Spleen (tissue), 13 donors: ENCODE measurements at places on chromosomes 5 and 9. TPM values are rescaled to one million over a fixed set of nuclear protein-coding genes. Genes with fewer than 3 reads are reported as not detected.

The TMEM171 gene
- total RNA-seq, result 38.0 TPM

- peaks cover 12% of the 10 kb centered on the region for H3K36me3 ChIP-seq
- H3K27ac ChIP-seq, result peak overlapping the region; percentile 69
- no peak overlapping the region for H3K4me3 ChIP-seq
- no peaks in the 10 kb centered on the region for H3K27me3 ChIP-seq
- peaks cover 19% of the 10 kb centered on the region for H3K4me1 ChIP-seq
- DNase-seq, result no peak
Observed at GRCh38 chr5:80193401-80193800, 62.4 kb downstream of the SERINC5 start.

- H3K36me3 ChIP-seq, result no peaks in the 10 kb centered on the region
- H3K27me3 ChIP-seq, result no peaks in the 10 kb centered on the region
- no peak for DNase-seq
- no peak overlapping the region for H3K27ac ChIP-seq
- H3K4me1 ChIP-seq, result no peaks in the 10 kb centered on the region
Observed at GRCh38 chr9:90680534-90680933, 37.9 kb upstream of the DIRAS2 start.

- H3K27me3 ChIP-seq, result no peaks in the 10 kb centered on the region
- H3K4me1 ChIP-seq, result no peaks in the 10 kb centered on the region
- H3K4me3 ChIP-seq, result no peak overlapping the region
- no peak overlapping the region for H3K27ac ChIP-seq
- DNase-seq, result no peak
- no peaks in the 10 kb centered on the region for H3K36me3 ChIP-seq
Observed at GRCh38 chr9:89592963-89593726, 11.7 kb upstream of the GADD45G start.

- no peak for DNase-seq
- peak overlapping the region; percentile 23 for H3K4me3 ChIP-seq
- H3K4me1 ChIP-seq, result peaks cover 15% of the 10 kb centered on the region
- no peaks in the 10 kb centered on the region for H3K36me3 ChIP-seq
Observed at GRCh38 chr5:151683986-151684588, 2.6 kb downstream of the SPARC start.

DNA sequence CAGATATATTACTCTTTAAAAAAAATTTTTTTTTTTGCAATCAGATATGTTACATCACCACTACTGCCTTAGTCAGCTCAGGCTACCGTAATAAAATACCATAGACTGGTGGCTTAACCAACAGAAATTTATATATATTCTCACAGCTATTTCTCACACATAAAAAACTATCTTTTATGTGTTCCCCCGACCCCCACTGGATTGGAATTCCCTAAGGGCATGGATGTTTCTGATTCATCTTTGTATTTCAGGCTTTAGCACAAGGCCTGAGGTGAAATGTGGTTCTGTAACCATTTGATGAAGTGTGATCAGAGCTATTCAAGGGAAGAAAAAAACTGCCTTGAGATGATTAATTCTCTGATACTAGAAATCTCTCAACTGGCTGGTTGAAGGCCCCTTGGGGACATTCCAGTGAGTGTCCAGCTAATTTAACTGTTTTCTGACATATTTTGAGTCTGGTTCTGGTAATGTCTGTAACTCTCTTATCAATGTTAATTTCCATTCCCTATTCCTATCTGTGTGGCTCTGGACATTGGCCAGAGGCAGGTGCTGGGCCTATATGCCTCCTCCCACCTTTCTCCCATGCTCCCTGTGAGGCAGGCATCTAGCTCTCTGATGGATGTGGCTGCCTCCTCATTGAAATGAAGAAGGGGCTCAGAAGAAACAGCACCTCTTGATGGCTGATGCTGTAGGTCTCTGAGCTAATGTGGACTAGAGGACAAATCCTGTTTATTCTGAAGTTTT lies 2.5 kb downstream of the CD14 start:
- H3K27me3 ChIP-seq, result peaks cover 6% of the 10 kb centered on the region
- H3K36me3 ChIP-seq, result no peaks in the 10 kb centered on the region
- no peak for DNase-seq

- no peaks in the 10 kb centered on the region for H3K36me3 ChIP-seq
- H3K27me3 ChIP-seq, result no peaks in the 10 kb centered on the region
- H3K4me1 ChIP-seq, result peaks cover 20% of the 10 kb centered on the region
- no peak overlapping the region for H3K27ac ChIP-seq
- no peak overlapping the region for H3K4me3 ChIP-seq
- DNase-seq, result no peak
Observed at GRCh38 chr9:122096620-122097415, 3.7 kb upstream of the TTLL11 start.

DNA sequence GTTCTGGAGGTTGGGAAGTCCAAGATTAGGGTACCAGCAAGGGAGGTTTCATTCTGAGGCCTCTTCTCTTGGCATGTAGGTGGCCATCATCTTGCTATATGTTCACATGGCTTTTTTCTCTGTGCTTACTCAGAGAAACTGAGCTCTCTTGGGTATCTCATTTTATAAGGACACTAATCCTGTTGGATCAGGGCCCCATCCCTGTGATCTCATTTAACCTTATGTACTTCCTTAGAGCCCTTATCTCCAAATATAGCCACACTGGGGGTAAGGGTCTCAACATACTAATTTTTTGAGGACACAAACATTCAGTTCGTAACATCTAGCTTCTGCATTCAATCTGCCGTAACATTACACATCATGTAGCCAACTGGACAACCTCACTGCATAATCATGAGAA lies 6.6 kb downstream of the DHX29 start:
- no peak overlapping the region for H3K27ac ChIP-seq
- H3K4me1 ChIP-seq, result peaks cover 35% of the 10 kb centered on the region
- no peaks in the 10 kb centered on the region for H3K36me3 ChIP-seq

DNA sequence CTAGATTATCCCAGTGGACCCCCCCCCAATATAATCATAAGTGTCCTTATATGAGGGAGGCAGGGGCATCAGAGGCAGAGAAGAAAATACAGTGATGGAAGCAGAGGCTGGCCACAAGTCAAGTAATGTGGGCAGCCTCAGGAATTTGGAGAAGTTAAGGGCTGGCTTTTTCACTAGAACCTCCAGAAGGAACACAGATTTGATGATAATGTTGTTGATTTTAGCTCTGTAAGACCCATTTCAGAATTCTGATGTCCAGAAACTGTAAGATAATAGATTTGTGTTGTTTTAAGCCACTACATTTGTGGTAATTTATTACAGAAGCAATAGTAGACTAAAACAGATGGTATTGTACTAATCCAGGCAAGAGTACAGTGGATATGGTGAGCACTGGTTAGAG lies 36.3 kb upstream of the LRRTM2 start:
- no peak for DNase-seq
- H3K27ac ChIP-seq, result no peak overlapping the region
- peaks cover 5% of the 10 kb centered on the region for H3K4me1 ChIP-seq
- H3K36me3 ChIP-seq, result peaks cover 47% of the 10 kb centered on the region
- no peaks in the 10 kb centered on the region for H3K27me3 ChIP-seq
